ENCODE measurements at places on chromosomes 1 and 21.
A peak's percentile ranks its signal among the peaks of the same experiment; 100 is the strongest.

DNA sequence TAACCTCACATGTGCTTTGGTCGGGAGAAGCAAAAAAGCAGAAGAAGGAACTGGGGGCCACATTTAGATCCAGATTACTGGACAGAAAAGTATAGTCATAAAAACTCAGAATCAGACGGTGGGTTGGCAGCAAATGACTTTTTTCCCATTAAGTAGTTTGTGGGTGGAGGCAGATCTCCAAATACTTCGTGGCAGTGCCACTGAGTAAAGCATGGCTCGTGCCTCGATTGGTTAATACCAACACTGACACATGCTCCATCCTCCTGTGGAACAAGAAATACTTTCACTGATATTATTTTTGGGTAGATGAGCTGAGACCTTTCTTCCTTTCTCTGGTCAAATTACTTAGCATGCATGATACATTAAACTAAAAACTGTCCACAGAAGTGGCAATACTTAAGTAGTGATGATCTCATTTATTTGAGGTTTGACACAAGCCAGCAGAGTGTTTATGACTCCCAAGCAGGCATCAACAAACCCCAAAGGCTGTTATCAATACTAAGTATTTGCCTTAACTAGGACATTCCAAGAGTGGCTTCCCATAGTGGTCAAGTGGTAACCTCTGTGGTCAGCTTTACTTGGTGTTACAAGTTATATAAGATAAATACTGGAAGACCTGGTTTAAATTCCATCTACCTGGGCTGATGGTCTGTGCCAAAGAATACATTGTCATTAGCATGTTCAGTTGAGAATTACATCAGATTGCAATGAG, 500.0 kb upstream of the RUNX1 start:
- ATAC-seq, result no peak

DNA sequence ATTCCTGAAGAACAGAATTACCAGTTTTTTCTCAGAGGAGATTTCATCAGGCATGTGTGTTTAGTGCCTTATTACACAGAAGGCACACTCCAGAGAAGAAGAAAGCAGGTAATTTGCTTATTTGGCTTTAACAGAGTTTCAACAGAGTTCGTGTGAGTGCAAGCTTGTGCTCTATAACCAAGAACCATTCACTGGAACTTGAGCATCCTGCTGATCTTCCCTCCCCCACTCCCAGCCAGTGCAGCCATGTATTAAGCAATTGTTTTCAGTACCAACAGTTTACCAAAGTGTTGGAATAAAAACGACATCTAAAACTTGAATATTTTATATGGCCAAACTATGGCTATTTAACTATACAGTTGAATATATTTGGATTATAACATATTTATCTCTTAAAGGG, 4.3 kb downstream of the MGST3 start:
- ATAC-seq, result no peak

- ATAC-seq, result no peak
Observed at GRCh38 chr1:114079596-114080190, 74.0 kb downstream of the SYT6 start.

DNA sequence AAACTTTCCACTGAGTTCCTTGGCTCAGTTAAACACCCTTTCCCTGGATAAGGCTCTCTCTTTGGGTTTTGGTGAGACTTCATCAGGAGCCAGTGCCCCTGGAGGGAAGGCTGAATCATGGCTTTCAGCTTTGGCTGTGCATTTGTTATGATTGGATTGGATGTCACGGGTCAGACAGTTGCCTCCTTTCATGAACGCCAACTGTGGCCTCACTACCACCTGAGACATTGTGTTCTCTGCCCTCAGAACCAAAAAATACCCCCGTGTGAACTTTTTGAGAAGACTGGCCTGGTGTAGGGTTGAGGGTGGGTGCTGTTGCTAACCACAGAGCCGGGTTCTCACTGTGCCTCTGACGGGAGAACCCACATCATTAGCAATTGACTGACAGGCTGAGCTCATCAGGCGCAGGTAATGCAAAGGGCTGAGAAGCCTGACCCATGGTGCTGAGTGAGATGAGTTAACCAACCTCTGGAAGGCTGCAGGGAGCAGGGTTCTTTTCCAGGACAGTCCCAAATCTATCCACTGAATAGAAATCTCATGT, 65.6 kb downstream of the HHAT start:
- ATAC-seq, result peak; percentile 39

GRCh38 chr1:1528301-1529267, 11.8 kb downstream of the TMEM240 start:
- ATAC-seq, result no peak

DNA sequence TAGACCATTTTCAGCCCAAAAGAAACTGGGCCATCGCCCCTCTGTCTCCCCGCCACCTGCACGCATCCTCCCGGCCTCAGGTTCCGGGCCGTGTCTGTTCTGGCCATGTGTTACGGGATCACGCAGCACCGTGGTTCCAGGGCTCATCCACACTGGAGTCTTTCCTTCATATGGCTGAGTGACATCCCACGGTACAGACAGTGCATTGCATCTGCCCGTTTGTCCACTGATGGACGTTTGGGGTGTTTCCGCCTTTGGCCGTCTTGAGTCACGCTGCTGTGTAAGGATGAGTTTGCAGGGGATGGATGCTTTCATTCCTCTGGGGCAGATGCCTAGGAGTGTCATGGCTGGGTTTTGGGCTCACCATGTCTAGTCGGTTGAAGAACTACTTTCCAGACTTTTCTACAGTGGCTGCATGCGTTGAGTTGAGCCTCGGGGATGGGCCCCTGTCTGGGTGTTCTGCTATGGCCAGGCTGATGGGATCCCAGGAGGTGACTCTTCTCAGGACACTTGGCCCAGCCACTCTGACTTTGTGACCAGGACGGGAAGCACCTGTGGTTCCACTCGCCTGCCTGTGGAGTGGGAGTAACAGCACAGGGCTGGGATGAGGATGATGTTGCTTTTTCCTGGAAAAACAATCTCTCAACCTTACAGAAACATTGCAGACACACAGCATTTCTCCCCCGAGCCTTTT, 16.8 kb downstream of the RRP1 start:
- ATAC-seq, result no peak

GRCh38 chr1:60757485-60757884, 324.9 kb upstream of the NFIA start:
- ATAC-seq, result no peak

DNA sequence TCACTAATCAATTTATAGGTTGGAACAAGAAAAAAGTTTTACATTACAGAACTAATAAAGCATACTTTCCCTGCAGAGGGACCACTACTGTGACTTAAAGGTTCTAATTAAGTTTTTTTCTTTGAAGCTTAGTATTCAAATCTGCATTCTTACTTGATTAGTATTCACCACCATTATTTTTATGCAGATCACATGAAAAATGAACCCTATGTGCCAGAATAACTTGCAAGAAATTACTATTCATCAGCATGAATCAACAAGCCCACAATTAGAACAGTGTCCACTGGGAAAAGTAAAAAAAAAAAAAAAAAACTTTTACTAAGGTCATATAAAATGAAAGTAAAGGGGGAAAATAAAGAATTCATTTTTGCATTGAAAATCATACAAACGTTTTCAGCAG, 90.8 kb downstream of the SMYD3 start:
- ATAC-seq, result no peak

- peak; percentile 82 for ATAC-seq
Observed at GRCh38 chr1:221667504-221667903, 74.4 kb downstream of the DUSP10 start.

GRCh38 chr1:12142141-12142823, 24.5 kb upstream of the TNFRSF1B start:
- ATAC-seq, result no peak

DNA sequence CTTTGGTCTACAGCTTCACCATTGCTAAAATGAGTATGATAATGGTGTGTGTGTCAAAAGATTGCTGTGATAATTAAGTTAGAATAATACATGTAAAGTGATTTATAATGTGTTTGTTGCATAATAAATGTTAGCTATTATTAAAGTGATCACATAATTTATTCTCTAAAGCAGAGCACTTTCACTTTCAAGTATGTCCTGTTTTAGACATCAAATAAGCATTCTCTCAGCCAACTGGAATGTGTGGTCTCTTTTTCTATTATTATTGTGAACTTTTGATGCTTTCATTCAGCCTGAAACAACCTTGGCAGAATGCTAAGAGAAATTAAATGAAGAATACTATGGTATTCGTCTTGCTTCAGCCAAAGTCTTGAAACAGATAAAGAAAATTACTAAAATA, 102.8 kb upstream of the COL11A1 start:
- no peak for ATAC-seq

DNA sequence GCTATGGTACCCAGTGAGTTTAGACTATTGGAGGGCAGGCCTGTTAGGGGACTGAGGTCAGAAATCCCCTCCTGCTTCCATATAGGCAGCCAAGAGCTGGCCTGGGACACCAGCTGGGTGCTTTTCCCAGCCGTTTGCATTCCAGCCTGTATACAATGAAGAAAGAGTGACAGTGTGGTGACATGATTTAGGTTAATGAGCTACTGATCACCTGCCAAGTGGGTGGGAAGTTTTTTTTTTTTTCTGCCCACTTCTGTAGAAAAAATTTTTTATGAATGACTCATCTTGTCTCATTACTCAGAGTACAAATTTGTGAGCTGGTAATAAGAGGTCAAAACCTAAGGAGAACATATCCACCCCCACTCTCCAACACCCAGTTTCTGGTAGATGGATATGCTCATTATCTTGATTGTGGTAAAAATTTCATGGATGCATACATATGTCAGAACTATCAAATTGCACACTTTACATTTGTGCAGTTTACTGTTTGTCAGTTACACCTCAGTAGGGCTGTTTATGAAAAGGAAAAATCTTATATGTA, 16.4 kb upstream of the CGN start:
- ATAC-seq, result peak; percentile 91

GRCh38 chr1:11799896-11800295, 5.9 kb downstream of the MTHFR start:
- no peak for ATAC-seq

GRCh38 chr1:171740987-171741871, 636 bp downstream of the VAMP4 start:
- ATAC-seq, result peak; percentile 44

DNA sequence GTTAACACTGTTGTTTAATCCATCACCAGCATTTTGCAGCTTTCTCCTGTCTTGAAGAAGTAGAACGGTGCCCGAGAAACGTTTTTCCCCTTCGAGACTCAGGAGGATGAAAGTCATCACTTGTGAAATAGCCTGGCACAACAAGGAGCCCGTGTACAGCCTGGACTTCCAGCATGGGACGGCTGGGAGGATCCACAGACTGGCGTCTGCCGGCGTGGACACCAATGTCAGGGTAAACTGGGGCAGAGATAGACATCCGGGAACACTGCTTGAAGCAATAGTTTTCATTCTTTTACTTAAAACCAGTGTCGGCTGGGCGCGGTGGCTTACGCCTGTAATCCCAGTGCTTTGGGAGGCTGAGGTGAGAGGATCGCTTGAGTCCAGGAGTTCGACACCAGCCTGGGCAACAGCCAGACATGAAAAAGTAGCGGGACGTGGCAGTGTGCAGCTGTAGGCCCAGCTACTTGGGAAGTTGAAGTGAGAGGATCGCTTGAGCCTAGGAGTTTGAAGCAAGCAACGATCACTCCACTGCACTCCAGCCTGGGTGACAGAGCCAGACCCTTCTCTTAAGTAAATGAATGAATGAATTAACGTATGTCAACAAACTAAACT, 945 bp downstream of the CHAF1B start:
- ATAC-seq, result no peak

DNA sequence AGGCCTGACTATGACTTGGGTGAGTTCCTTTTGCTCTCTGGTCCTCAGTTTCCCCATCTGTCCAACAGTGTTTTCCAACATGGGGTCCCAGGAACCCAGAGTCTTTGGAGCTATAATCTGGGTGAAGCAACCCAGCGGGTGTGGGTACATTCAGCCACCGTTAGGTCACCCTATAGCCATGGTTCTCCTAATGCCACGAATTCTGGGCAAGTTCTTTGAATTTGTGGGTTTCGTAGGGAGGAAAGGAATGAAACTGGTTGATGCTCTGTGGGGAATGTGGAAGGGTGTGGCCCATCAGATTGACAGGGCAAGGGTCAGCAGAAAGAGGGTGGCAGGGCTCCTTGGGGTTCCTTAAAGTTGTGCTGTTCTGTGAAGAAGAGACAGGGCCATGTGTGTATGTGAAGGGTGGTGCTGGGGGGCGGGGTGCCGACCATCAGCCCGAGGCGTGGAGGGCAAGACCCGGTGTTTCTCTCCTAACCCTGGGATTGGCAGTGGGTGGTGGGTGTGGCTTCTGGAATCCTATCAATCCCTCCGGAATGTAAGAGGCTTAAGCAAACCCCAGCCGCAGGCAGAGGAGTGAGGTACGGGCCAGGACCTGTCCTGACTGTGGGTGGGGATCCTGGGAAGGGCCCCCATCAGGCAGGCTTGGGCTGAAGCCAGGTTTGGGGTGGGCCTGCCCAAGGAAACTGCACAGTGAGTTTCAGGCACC, 35.5 kb upstream of the ZNF362 start:
- ATAC-seq, result no peak

- no peak for ATAC-seq
Observed at GRCh38 chr1:86858524-86859261, 55.2 kb downstream of the SELENOF start.

DNA sequence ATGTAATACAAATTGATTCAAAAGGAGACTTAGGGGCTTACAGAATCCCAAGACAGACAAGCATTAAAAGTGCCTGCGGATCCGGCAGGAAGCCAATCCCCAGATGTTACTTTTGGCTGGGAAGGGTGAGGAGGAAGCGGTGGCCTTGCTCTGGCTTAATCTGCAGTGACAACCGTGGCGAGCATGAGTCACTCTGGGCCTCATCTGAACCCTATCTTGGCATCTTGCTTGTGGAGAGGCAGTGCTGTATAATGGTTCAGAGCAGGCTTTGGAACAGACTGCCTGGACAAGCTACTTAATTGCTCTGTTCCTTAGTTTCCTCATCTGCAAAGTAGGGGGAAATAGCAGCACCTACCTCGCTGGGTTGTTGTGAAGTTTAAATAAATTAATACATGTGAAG, 74.1 kb downstream of the XCL2 start:
- peak; percentile 61 for ATAC-seq

- peak; percentile 88 for ATAC-seq
Observed at GRCh38 chr1:31891280-31891679, 46.9 kb downstream of the PTP4A2 start.

DNA sequence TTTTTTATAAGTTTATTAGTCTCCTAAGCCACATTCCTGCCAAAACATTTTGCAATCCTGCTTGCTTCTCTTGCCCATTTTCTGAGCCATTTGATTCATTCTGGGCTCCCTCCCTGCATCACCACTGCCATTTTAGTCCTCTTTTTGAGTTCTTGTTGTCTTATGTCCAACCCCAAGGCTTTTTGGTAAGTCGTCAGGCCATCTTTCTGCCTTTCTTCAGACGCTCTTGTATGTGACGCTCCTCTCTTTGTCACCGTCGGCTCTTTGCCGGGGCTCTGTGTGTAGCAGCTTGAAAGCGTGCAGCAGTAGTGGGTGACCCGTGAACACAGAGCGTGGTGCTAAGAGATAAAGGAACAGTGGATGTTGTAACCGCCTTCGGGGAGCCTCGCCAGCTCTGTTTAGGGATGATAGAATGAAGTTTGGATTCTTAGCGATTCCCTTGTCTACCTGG, 14.6 kb downstream of the HUNK start:
- no peak for ATAC-seq

GRCh38 chr1:25572708-25573590, 29.5 kb downstream of the LDLRAP1 start:
- ATAC-seq, result peak; percentile 56

Data from activated T-helper 17 cell treated with anti-CD3 and anti-CD28 coated beads, Interleukin-2, amount 50 U/mL, for 72 hours (primary cell).